Stimulated activated CD4-positive, alpha-beta T cell treated with anti-CD3 and anti-CD28 coated beads, Interleukin-12 subunit alpha, Interleukin-12 subunit beta, amount 100 ng/mL, for 48 hours (primary cell): ENCODE measurements at places on chromosomes 6 and 20.

GRCh38 chr6:24481449-24481848, 7.9 kb downstream of the GPLD1 start:
- DNase-seq = no peak

GRCh38 chr20:51111290-51111689, 88.4 kb upstream of the KCNG1 start:
- no peak for DNase-seq

DNA sequence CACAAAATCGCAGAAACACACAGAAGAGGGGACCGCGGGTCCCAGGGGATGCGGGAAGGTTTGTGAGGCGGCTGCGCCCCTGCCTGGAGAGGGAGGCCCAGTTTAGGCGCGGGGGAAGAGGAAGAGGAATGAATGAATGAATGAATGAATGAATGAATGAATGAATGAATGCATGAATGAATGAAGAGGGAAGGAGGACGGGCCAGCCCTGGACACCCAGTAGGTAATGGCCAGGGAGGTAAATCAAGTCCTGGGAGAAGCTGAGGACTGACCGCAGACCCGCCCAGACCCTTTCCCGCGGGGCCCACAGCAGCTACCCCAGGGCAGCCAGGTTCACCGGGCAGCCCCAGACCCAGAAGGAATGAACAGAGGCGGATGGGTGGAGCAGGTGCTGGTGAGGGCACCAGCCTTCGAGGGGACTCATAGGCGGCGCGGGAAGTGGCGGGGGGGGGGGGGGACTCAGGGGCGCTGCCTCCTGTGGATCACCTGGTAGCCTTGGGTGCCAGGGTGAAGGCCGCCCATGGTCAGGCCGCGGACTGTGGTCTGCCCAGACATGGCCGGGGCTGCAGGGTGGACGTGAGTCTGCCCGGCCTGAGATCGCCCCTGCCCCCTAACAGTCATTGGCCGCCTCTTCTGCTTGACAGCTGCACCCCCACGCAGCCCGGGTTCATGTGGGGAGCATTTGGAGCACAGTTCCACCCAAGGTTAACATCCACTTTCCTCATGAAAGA, 192.0 kb upstream of the PDE10A start:
- DNase-seq = no peak

DNA sequence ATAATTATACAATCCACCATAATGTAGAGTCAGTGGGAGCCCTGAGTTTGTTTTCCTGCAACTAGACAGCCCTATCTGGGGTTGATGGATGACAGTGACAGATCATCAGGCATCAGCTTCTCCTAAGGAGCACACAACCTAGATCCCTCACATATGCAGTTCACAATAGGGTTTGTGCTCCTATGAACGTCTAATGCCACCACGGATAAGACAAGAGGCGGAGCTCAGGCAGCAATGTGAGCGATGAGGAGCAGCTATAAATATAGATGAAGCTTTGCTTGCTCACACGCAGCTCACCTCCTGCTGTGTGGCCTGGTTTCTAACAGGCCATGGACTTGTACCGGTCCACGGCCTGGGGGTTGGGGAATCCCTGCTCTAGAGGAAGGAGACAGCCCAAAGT, 25.9 kb downstream of the EDEM2 start:
- no peak for DNase-seq

DNA sequence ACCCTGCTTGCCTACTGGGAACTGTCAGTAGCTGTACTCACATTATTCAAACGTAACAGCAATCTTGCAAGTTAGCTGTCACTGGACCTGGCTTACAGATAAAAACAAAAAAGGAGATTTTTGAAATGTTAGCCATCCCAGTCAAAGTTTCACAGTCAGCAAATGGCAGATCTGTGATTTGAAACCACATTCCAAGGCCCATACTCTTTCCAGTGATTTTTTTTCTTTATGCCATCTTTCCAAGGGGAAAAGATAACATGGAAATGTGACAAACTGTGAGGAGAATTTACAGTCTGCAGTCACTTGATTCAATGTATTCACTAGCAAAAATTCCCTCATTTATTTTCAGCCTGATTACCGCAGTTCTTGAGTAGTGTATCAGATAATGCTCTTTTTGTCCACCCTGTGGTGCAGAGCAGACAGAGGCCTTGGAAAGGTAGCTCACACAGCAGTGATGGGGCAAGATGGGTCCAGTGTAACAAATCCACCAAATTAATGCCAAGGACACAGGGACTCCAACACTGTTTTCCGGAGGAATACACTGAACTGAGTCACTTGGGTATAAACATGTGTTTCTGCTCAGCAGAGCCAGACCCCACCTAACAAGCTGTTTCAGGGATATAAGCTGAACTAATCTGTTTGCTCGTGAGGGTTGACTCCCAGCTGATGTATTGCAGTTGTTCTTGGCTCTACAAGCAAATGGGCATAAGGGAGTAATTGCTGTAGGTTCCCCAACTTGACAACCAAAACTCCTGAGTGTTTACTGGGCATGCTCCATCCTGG, 49.9 kb upstream of the ADGRF1 start:
- no peak for DNase-seq

DNA sequence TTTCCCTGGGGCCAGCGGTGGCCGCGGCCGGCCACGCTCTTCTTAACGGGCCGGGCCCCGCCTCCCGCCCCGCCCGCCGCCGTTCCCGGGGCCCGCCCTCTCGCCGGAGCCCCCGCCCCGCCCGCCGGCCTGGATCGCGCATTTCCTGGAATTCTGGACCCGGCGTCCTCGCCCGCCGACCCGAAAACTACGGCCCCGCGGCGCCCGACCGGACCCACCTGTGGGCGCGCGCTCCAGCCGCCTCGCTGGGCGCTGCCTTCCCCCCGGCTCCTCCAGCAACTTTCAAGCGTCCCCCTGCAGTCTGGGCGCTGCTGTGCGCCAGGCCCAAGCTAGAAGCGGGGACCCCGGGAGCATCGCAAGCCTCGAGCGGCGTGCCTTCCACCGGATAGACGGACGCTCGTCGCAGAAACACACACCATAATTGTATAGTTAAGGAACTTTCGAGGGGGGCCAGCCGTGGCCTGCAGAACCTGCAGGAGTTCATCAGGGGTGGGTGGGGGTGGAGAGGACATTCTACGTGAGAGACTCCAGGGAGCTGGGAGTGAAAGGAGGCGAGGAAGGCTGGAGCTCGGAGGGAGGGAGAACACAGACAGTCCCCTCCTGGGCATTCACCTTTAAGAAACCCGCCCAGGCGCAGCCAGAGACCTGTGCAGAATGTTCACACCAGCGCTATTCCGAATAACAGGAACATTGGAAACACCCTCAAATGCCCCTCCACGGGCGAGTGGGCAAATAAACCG, at the start of gene ADA:
ADA (minus strand) TSS at position 16 of the 740 bp plus-strand sequence. CDS start 92 bp downstream, outside the sequence.
- peak; percentile 30 for DNase-seq

GRCh38 chr6:36697481-36697903, at the start of gene RAB44:
TSS of gene RAB44 (plus strand) at chr6:36697826. CDS start at chr6:36704236, 6,410 bp downstream.
- no peak for DNase-seq

DNA sequence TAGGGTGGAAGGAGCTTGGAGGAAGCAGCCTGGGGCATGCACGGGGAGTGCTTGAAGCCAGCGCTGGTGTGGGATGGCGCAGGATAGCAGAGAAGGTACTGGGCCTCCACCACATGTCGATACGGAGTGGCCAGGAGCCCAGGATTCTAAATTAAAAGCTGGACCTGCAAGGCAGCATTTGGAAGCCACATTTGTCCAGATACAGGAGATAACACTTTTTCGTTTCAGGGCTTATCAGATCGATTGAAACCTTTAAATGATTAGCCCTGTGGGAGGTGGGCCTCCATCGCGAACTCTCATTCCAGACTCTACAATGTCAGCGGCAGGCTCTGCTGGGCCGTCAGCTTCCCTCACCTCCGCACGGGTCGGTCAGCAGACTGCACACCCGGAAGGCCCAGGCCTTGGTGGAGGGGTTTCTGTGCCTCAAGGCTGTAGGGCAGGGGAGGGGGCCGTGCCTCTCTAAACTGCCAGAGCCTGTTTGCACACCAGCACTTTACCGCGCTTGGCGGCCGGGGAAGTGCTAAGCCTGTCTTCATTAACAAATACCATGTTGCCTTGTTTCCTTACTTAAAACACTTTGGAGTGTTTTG, 17.9 kb downstream of the EDN3 start:
- DNase-seq = no peak

GRCh38 chr20:45117581-45117980, 2.6 kb upstream of the WFDC5 start:
- DNase-seq = no peak

DNA sequence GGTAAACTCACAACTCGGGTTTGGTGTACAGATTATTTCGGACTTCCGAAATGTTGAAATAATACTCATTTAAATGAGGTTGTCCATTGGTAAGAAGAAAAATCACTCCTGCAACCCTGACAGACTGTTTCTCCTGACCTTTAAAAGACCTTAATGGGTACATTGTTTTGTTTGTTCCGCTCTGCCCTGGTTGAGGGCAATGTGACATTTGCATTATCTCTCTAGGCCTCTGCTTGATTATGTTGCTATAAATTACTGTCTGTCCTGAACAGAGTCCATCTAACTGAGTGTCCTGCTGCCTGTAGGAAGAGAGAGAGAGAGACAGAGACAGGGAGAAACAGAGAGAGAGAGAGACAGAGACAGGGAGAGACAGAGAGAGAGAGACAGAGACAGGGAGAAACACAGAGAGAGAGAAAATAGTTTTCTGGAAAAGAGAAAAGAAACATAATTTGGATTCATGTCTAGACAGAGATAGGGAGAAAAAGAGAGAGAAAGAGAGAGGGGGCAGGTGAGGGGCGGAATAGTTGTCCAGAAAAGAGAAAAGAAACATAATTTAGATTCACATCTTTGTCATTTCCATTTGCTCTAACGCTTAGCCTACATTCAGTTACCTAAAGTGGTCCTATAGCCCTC, 83.2 kb downstream of the SHLD1 start:
- no peak for DNase-seq

DNA sequence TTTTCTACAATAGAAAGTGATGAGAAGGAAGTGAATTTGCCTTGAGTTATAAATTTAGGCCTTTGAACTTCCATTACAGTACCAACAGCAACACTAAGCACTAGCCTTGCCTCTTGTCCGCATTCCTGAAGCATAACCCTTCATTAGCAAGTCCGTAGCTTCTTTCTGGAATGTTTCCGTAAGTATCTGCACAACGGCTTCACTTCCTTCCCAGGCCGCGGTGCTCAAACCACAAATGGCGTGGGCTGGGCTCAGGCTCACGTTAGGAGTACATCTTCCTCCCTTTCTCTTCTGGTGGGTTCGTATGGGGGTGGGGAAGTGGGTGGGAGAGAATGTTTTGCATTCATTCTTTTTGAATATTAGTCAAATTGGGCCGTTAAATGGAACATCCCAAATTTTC, 193.8 kb upstream of the SNX9 start:
- no peak for DNase-seq

- DNase-seq = no peak
Observed at GRCh38 chr6:40755046-40755681, 168.0 kb upstream of the LRFN2 start.

- no peak for DNase-seq
Observed at GRCh38 chr6:72733045-72733444, 111.2 kb downstream of the KCNQ5 start.

DNA sequence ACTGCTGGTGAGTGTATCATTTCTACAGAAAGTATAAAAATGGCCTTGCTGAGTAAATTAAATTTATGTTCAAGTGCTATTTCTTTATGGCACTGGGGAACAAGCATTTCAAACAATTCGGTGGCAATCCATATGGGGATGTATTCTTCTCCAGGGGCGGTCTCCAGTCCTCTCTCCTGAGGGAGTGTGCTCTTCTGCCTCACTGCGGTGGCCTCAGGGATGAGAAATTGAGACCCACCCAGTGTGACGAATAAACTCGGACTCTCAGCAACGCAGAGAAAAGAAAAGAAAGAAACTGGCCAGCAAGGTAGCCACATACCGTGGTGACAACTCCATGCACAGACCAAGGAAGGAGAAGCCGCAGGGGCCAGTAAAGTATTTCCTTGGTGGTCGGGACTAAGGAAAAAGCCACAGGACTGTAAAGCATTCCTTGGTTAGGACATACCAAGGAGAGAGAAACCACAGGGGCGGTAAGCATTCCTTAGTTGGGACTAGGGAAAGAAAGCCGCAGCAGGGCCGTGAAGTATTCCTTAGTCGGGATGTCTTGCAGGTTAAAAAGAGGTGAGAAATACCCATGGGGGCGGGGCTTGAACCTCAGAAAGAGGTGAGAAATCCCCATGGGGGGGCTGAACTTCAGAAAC, 13.6 kb upstream of the GOPC start:
- no peak for DNase-seq

DNA sequence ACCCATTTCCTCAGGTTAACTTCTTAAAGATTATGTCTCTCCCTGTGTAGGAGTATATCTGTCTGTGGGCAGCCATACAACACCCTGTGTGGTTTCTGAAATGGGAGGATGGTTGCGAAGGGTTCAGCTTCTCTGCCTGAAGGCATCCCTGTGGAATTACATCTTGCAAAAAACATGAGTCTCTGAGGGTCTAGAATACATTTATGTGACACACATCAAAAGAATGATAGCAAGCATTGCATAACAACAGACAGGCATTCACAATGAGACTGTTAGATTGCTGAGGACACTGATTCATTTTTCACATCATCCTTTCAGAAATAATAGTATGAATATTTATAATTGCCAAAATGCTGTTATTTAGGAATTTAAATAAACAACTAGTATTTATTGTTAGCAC, 670.9 kb downstream of the HTR1B start:
- DNase-seq = no peak

DNA sequence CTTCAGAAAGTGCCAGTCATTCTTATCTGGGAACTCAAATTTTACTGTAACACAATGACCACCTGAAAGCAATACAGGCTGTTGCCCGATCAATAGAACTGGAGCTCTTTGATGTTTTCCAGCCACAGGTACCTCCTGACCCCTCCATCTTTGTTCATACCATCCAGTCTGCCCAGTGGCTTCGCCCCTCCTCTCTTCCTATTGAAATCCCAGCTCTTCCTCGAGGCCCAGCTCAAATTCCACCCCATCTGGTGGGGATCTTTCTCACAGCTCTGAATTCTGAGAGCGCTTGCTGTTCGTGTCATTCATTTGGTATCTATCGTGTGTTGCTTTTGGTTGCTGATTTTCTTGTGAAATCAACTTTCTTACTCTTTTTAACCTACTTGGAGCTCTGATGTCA, 87.9 kb upstream of the CNKSR3 start:
- no peak for DNase-seq

GRCh38 chr20:48193627-48194425, 408.5 kb upstream of the SULF2 start:
- DNase-seq = no peak

- DNase-seq = no peak
Observed at GRCh38 chr6:103107985-103108384, 1714.5 kb downstream of the GRIK2 start.

DNA sequence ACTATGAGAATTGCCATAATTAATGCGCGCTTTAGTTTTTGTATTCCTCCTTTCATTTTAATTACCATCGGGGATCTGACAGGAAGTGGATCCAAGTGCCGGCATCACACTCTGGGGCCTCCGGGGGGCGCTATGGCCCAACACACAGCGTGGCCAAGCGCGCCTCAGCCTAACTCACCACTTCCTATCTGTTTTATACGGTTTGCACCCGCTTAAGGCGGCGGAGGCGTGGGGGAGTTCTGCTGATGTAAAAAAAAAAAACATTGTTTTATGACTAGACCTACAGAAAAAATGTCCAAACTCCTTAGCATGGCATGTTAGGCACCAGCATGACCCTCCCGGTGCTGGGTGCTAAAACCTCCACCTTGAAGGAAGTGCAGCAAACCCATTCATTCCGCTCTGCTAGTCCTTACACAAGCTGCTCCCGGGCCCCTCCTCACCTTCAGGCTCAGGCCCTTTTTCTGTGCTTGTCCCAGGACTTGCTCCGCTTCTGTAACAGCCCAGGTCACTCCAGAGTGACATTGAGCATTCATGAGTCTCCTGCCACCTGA, 4.5 kb upstream of the EBF4 start:
- DNase-seq = peak; percentile 69

- DNase-seq = no peak
Observed at GRCh38 chr6:35298625-35299140, 1.1 kb downstream of the DEF6 start.

GRCh38 chr20:2178318-2179232, 76.9 kb downstream of the STK35 start:
- DNase-seq = no peak
